ENCODE measurements at places on chromosomes 2 and 18.

GRCh38 chr18:74128159-74128558 lies 19.5 kb downstream of the FBXO15 start:
- no peak for DNase-seq

DNA sequence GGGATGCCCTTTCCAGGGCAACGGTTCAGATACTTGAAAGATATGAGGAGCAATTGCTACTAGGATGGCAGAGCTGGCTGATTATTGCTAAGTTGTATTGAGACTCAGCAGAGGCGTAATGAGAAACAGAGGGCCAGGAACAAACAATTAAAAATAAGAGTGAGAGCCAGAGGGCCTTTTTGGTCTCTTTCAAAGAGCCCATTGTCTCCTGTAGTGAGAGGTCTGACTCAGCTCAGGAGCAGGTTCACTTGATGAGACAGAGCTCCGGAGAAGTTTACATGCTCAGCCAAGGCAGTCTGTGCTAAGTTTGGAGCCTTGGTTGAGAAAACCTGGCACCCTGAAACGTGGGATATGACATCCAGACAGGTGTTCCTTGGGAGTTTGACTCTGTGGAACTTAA lies 303.9 kb upstream of the DLGAP1 start:
- no peak for DNase-seq

DNA sequence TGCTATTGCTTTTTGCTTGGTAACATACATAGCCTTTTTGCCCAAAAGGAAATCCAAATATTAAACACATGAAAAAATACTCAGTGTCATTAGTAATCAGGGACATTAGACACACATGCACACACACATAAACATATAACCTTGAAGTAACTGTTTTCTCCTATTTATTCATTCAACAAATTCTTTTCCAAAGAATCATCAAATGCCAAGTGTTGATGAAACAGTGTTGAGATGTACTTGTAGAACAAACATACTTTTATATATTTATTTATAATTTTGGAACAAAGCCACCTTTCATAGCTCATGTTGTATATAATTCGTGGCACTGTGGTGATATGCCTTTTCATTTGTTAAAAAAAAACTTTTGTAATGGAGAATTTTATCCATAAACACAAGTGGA lies 81.0 kb downstream of the APLF start:
- DNase-seq: no peak

GRCh38 chr2:190696792-190697398 lies 48.0 kb downstream of the NAB1 start:
- DNase-seq: no peak

GRCh38 chr2:32772638-32773447 lies 145.0 kb downstream of the TTC27 start:
- no peak for DNase-seq

DNA sequence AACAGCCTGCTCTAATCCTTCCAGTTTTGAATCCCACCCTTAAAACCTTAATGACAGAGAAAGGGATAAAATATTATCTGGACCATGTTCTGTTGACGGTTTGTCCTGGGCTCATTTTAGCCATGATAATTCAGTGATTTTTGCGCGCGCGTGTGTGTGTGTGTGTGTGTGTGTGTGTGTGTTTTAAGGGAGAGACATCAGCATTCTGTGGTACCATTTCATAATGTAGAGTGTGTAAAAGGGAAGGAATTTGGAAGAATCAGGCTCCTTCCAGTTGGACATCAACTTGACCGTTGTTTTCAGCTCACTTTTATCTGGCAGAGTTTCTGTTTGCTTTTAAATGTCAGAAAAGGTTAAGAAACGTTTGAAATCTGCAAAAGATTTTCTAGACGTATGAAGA lies 535.5 kb downstream of the TNS1 start:
- no peak for DNase-seq

DNA sequence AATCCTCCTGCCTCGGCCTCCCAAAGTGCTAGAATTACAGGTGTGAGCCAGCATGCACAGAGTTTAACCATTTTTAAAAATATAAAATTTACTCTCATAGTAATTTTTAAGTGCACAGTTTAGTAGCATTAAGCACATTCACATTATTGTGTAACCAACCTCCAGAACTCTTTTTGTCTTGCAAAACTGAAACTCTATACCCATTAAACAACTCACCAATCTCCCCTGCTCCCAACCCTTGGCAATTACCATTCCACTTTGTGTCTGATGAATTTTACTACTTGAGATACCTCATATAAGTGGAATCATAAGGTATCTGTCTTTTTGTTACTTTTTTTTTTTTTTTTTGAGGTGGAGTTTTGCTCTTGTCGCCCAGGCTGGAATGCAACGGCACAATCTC lies 112.5 kb downstream of the BMPR2 start:
- no peak for DNase-seq

DNA sequence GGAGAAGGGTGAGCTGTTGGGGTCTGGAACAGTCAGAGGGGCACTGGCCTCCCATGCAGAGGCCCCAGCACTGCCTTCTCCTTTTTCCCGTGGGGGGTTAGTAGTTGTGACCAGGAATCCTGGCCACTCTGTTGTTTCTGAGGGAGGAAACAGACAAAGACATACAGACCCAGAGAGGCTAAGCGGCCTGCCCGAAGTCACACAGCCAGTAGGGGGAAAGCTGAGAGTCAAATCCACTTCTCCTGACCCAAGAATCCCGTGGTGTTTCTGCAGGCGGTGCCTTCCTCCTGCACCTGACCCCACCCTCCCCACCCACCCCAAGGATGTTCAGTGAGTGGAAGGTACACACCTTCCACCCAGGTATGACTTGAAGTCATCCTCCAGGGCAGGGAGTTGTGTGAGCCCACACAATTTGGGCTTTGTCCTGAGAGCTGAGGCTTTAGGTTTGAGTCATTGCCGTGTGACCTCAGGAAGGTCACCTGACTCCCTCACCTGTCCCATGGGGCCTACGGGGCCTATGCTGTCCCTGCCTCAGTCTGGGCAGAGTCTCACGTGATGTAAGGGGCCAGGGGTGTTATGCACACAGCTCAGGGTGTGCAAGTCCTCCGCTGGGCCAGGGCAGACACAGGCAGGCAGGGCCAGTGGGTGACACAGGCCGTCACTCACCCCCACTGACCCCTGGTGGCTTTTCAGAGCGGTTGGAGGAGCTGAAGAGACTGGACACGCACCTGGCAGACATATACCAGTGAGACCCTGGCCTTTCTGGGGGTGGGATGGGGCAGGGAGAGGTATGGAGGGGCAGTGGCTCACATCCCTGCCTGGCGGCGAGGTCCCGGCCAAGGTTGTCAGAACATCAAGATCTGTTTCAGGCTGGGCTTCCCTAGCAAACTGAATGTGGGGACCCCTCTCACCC lies 5.0 kb downstream of the NT5DC4 start:
- DNase-seq: no peak

- DNase-seq: no peak
Observed at GRCh38 chr2:47264143-47264542, 109.0 kb upstream of the STPG4 start.

- DNase-seq: no peak
Observed at GRCh38 chr2:3108105-3108504, 269.5 kb downstream of the EIPR1 start.

DNA sequence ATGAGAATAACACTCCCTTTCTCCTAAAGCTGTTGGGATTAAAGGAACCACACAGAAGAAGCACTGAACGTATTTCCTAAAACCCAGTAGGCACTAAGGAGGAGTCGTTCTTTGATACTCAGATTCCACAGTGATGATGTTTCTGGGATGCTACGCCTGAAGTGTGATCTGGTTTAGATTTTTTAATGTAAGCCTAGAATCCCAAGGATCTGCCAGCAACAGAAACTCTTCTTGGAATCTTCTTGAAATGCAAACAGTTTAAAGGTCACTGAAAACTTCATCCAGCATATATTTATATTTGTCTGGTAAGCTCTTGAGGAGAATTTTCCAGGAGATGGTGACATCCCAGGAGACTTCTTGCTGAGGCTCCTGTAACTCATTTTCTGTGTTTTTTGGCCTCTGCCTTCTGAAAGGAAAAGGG lies 247.6 kb upstream of the TRIB2 start:
- DNase-seq: no peak

GRCh38 chr2:226759768-226760167 lies 39.9 kb downstream of the IRS1 start:
- no peak for DNase-seq

- DNase-seq: no peak
Observed at GRCh38 chr2:25230198-25230947, 62.0 kb upstream of the POMC start.

- peak; percentile 2 for DNase-seq
Observed at GRCh38 chr2:223247136-223247535, 195.1 kb downstream of the KCNE4 start.

- DNase-seq: no peak
Observed at GRCh38 chr2:102486941-102487702, 14.1 kb downstream of the SLC9A4 start.

DNA sequence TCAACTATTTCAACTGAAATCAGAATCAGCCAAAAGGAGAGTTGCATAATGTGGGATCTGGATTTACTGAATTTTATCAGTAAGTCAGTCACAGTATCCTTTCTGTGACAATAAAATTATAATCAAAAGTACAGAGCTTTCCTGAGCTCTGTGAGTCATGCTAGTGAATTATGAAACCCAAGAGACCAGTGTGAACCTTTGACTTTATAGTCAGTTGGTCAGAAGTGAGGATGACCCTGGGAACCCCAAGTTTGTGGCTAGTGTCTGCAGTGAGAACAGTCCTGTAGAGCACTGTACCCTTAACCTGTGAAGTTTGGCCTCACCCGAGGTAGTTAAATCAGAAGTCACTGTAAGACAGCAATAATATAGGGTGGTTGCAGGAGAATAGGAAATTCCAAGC lies 381.7 kb downstream of the CDH19 start:
- DNase-seq: no peak

DNA sequence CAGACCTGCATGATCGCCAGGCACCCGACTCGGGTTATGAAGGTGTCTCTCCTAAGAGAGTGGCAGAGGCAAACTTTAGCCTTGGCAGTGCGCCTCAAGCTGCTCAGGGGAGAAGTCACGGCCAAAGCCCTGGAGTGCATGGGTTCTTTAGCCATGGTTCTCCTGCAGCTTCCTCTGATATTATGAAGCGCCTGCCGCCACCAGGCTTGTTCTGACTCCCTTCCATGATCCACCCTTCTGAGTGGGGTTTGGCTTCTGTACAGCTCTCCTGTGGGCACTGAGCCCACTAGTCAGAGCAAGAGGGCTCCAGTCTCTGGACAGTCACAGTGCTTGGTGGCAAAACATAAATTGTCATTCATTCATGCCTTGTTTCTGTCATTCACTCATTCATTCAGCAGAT lies 25.9 kb upstream of the TMBIM1 start:
- no peak for DNase-seq

DNA sequence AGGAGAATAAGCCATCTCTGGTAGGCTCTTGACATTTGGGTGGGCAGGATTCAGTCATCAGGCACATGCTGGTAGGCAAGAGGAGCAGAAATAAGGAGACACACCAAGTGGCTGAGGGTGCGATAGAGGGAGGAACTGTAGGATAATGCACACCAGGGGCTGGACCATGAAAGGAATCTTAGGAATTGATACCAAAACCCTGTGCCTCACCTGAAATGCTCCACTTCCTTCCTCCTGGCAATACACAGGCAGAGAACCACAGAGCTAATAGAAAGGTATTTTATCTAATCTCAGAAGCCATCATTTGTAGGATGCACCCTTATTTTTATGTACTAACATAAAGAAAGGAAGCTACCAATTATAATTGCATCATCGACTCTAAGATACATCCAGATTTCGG lies 4.4 kb upstream of the CYP1B1 start:
- no peak for DNase-seq

- peak; percentile 77 for DNase-seq
Observed at GRCh38 chr2:11129598-11130449, 25.4 kb upstream of the SLC66A3 start.

GRCh38 chr18:37559194-37559593 lies 6.4 kb downstream of the CELF4 start:
- no peak for DNase-seq
